Activated B cell treated with CpG ODN at 0.5 μM for 24 hours (primary cell): ENCODE measurements at places on chromosomes 1 and 21. TPM values are rescaled to one million over a fixed set of nuclear protein-coding genes. Genes with fewer than 3 reads are reported as not detected.

- no peak for DNase-seq
These were observed 14.9 kb upstream of the IFNLR1 start for GRCh38 chr1:24201941-24202440.

DNA sequence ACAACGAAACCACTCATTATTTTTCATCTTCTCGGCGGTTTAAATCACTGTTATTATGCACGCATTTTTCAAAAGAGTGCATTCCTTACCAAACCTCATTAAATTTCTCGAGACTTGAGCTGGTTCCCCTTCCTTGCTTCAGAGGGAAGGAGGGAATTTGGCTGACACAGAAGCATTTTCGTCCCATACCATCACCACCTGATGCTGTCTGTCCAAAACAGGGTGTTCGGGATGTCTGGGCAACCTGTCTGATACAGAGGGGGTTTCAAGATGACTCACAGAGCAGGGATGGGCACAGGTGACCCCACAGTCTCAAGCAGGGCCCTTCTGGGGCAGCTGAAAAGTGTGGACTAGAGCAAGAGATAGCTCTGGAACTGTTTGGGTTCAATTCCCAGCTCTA is 12.3 kb upstream of the RCC2 start:
- DNase-seq, result no peak

DNA sequence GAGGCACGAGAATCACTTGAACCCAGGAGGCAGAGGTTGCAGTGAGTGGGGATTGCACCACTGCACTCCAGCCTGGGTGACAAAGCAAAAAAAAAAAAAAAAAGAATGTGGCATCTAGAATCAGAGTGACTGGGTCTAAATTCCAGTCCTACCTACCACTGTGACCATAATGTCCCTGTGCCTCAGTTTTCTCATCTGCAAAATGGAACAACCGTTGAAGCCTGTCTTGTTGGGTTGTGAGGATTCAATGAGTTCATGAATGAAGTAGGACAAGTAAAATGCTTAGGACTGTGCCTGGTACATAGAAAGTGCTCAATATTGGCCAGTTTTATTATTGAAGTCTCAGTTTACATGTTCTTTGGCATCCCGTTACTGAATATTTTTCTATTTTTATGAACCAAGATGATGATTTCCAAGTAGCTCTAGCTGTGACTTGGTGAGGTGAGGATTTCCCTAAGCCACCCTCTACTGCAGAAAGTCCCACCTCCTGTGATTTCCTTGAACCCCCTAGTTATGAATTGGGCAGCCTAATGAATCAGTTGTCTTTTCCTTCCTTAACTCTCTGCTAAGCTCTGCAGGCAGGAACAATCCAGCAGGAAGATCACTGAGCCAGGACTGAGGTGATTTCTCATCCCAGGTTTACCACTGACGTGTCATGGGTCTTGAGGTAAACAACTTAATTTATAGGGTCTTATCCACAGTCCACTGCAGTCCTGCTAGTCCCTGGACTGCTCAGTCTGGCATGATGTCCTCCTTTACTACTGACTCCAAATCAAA is 18.9 kb upstream of the MEAF6 start:
- DNase-seq, result no peak

The ATP1A4 gene
- total RNA-seq, result not detected in 2 replicates

The SDE2 gene
- total RNA-seq, result 21.1 and 21.8 TPM in 2 replicates

The IL24 gene
- total RNA-seq, result not detected in 2 replicates

The TMEM53 gene
- total RNA-seq, result 4.6 and 4.8 TPM in 2 replicates
